Cerebellum (tissue), 4 donors: ENCODE measurements at places on chromosomes 4 and X. TPM values are rescaled to one million over a fixed set of nuclear protein-coding genes. Genes with fewer than 3 reads are reported as not detected.
A peak's percentile ranks its signal among the peaks of the same experiment; 100 is the strongest.

DNA sequence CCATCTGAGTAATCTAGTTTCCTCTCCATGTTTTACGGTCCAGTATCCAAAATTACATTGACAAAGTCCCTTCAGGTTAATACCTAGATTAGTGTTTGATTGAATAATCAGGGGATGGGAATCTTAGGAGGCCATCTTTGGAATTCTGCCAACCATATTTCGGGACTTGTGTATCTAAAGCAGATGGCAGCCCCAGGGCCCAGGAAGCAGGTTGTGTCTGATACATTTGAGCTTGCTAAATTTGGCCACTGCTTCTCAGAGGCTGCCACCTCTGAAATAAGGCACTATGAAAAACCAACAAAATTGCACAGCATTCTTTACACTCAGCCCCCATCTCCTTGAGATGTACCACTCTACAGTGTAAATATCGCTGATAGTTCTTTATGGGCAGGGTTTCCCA is 102.1 kb downstream of the ASB9 start:
- DNase-seq: peak; percentile 10

- peak; percentile 53 for DNase-seq
Observed at GRCh38 chr4:140645614-140646412, 77.1 kb upstream of the UCP1 start.

DNA sequence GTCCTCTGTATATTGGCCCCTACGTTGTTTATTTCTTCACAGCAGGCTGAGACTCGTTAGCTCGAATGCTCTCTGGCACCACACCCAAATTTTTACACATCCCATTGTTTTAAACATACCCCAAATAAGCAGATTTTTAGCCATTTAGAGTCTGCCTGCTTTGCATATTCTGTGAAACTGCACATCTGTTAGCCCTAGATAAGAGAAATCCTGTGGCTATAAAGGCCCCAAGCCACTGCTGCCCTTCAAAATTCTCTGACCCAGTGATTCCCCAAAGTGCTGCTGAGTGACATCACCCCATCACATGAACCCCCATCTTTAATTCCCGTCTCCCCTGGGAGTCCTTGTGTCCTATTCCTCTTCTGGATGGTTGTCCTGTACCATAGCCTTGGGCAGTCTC is 20.8 kb downstream of the TEX13C start:
- DNase-seq: no peak

DNA sequence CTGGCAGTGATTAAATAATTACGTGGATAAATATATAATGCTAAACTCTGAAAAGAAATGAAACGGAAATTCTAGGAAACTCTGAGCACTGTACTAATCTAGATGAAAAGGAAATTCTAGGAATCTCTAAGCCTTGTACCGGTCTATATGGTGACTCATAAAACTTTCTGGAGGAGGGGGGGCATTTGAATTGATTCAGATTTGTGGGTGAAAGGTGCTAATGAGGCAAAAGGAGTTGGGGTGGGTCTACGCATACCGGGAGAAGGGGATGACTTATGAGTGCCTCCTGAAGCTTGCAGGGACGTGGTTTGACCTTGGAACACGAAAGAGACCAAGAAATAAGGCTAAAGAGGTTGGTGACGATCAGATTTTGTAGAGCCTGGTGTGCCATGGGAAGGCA is 151.7 kb upstream of the CASK start:
- no peak for DNase-seq

DNA sequence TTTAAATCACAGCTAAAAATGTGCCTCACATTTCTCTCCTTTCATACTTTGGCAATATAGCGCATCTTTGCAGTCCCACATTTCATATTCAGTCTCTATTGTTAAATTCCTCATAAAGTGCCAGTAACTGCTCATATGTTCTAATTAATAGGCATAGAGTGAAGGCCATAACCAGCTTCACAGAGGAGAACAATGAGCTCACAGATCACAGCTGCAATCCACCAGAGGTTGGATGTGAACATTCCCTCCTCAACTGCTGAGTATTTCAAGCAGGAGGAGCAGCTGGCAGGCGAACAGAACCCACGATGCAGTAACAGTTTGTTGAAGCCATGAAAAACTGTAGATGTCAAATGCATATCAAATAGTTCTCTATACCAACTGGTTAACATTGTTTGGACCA is 2088.7 kb upstream of the AGA start:
- no peak for DNase-seq

DNA sequence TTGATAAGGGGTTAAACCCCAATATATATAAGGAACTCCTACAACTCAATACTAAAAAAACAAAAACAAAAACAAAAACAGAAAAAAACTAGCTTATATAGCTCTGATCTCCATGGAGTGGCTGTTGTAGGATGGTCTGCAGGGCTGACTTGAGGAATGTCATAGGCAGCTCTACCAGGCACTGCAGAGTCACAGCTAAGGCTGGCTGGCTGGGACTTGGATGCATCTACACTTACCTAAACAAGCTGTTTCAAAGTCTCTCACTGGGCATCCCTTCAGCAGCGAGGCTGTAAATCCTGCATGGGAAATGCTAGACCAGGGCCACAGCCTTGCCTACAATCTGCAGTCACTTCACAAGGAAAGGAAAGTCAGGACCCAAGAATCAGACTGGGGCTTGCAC is 61.3 kb downstream of the HOPX start:
- DNase-seq: no peak

DNA sequence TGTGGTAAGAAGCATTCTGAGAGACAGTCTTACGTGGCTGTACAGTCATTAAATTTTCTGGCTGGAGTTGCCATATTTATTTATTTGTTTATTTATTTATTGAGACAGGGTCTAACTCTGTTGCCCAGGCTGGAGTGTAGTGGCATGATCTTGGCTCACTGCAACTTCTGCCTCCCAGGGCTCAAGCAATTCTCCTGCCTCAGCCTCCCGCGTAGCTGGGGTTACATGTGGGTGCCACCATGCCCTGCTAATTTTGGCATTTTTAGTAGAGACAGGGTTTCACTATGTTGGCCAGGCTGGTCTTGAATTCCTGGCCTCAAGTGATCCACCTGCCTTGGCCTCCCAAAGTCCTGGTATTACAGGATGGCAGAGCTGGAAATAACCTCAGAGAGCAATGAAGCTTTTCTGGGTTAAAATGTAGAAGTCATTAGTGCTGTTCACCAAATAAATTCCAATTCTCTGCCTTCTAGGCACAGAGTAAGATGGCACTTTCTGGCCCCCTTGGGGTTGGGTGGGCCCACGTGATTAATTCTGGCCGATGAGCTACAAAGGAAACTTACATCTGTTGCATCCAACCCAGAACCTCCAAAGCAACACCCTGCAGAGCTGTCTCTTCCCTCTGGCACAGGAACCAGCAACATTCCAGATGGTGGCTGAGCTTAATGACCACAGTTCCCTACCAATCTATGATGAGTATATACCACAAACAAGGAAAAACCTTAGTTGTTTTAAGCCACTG is 4.5 kb downstream of the MRFAP1 start:
- DNase-seq: no peak

DNA sequence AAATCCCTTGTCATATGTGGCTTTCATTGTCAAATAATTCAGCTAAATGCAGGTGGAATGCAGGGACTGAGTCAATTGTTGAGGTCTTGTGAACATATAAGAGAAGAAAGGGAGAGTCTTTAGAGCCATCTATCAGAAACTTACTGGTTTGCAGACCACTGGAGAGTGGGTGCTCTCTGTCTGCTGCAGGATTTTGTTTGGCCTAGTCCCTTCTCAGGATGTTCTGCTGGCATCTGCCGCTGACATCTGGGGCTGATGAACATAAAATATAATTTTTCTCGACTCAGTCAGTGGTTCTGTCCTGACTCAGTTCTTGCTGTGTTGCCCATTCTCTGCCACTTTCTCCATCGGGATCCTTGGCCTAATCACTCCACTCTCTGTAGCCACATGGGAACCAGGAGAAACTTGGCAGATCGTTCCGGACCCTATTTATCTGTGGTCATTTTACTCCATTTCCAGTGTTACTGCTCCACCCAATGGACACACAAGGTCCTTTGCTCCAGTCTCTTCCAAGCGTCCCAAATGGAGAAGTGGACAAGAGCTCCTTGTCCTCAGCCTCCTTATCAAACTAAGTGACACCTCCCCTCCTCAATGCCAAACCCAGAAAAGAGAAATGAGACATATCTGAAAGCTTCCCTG is 436.2 kb downstream of the FAT4 start:
- DNase-seq: no peak

- DNase-seq: no peak
Observed at GRCh38 chrX:39519566-39520301, 578.0 kb downstream of the BCOR start.

DNA sequence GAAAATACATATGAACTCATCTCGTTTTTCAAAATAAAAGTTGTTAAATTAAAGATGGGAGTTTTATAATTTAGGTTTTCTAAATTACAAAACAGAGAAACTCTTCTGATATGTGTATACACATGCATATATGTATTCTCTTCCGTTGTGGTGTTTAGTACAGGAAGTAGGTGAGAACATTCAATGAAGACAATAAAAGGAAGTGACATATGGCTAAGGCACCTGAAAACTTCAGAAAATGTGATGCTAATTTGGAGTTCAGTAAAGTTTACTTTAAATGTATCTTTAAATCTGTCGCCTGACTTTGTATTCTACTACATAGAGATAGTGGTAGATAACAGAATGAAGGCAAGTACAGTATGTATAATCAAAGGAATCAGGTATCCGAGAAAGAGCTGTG is 33.5 kb upstream of the ITM2A start:
- DNase-seq: no peak

GRCh38 chr4:33063241-33063640 is 2343.1 kb downstream of the PCDH7 start:
- no peak for DNase-seq

GRCh38 chr4:85147481-85148076 is 181.1 kb upstream of the WDFY3 start:
- DNase-seq: peak; percentile 45

DNA sequence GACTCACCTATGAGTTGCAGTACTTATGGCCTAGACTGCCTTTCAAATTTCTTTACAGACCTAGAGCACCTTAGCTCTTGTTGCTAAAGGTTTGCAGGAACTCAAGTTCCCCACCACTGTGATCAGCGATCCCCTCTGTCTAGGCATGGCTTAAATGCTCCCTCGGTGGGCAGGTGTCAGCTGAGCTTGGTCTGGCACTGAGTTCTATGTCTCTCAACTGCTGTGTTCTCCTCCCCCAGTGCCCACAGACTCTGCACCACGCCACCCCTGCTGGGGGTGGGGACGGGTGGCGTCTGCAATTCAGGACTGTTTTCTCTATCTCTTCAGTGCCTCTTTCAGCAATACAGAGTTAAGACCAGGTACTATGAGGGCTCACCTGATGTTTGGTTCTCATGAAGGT is 30.5 kb downstream of the TMEM271 start:
- no peak for DNase-seq

GRCh38 chrX:10243106-10243505 is 86.3 kb downstream of the CLCN4 start:
- no peak for DNase-seq

- no peak for DNase-seq
Observed at GRCh38 chr4:169151671-169152070, 119.1 kb downstream of the SH3RF1 start.

- no peak for DNase-seq
Observed at GRCh38 chr4:55920571-55920970, 28.2 kb upstream of the CEP135 start.

DNA sequence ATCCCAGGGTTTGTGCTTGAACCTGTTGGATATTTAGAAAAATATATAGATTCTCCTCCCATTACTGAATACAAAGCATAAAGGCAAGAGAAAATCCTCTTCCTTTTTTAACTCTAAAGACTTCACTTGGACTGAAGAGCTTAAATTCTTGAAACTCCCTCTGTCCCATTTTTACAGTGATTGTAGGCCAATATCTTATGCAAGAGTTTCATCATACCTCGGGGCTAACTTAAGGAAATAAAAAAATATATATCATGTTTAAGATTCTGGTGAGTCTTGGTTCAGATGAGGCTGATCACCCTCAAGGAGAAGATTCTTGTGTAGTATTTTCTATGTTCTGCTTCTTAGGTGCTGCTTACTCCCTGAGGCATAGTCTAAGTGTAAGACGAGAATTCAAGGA is 1449.6 kb downstream of the C4orf33 start:
- DNase-seq: no peak

DNA sequence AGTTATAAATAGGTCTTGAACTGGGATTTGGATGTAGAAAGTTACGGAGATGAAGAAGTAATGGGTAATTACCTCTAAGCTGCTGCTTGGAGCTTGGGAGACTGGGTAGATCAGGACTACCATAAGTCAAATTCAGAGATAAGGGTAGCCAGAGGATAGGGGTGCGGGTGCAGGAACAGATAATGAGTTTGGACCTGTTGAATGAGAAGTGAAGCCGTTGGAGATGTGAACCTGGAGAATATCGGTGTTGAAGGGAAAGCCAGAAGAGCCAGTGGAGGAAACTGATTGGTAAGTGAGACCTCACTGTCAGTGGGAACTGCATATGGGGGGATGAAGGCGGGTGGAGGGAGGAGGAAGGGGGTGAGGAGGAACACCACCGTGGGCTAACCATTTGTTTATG is 618 bp upstream of the FOXO4 start:
- DNase-seq: no peak

DNA sequence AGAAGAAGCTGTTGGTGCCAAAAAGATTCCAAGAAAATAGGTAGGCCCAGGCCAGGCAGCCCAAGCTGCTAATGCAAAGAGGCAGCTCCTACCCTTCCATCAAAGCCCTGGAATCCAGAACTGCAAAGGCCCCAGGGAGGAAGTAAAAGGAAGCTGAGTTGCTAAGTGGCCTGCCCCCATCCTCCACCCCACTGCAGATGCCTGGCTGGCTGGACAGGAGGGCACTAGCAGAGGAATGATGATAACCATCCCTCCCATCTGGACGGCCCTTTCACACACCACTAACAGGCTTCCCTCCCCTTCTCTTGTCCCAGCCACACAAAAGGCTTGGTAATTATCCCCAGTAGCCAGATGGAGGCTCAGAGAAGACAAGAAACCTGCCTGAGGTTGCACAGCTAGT is 32.4 kb upstream of the PJA1 start:
- no peak for DNase-seq

- DNase-seq: no peak
Observed at GRCh38 chr4:8509311-8509950, 68.9 kb downstream of the TRMT44 start.

- DNase-seq: no peak
Observed at GRCh38 chrX:140525448-140525847, 20.6 kb upstream of the SOX3 start.

GRCh38 chr4:174210952-174211490 is 72.4 kb downstream of the FBXO8 start:
- no peak for DNase-seq

ODAPH gene
- not detected for total RNA-seq

NUDT11 gene
- total RNA-seq: 41.6 TPM

LEF1 gene
- 18.1 TPM for total RNA-seq

CFP gene
- total RNA-seq: 1.4 TPM

SHOX gene
- 0.18 TPM for total RNA-seq

OCIAD1 gene
- 116 TPM for total RNA-seq

DCX gene
- 216 TPM for total RNA-seq

CASP6 gene
- total RNA-seq: 15.4 TPM

PACRGL gene
- 49.4 TPM for total RNA-seq

AMTN gene
- not detected for total RNA-seq

TKTL2 gene
- total RNA-seq: 0.73 TPM
